Mesenteric fat pad (tissue), 1 donor: ENCODE measurements at places on chromosomes 2 and 18. TPM values are rescaled to one million over a fixed set of nuclear protein-coding genes. Genes with fewer than 3 reads are reported as not detected.

The RETSAT gene
- total RNA-seq, result 554 TPM

DNA sequence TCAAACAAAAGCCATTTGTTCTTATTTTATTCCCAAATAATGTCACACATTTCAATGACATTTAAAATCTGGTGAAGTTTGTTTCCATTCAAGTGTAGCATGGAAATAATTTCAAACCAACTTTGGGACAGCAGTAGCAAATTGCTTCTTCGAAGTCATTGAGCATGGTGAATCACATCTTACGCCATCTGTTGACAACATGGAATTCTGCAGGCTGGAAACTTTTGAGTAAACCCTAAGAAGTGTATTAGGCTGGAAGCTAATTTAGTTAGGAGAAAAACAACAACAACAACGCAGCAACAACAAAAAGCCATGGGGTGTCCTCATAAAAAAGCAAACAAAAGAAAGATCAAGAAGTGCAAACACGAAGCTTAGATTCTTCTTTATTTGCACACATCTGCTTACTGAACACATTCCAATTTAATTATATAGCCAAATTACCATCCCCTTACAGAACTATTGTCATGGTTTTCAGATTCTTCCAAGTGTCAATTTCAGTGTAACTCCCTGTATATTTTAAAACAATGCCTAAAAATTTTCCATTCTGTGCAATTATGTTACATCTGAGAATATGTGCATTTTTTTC, 659.0 kb upstream of the CDH7 start:
- no peak for DNase-seq

DNA sequence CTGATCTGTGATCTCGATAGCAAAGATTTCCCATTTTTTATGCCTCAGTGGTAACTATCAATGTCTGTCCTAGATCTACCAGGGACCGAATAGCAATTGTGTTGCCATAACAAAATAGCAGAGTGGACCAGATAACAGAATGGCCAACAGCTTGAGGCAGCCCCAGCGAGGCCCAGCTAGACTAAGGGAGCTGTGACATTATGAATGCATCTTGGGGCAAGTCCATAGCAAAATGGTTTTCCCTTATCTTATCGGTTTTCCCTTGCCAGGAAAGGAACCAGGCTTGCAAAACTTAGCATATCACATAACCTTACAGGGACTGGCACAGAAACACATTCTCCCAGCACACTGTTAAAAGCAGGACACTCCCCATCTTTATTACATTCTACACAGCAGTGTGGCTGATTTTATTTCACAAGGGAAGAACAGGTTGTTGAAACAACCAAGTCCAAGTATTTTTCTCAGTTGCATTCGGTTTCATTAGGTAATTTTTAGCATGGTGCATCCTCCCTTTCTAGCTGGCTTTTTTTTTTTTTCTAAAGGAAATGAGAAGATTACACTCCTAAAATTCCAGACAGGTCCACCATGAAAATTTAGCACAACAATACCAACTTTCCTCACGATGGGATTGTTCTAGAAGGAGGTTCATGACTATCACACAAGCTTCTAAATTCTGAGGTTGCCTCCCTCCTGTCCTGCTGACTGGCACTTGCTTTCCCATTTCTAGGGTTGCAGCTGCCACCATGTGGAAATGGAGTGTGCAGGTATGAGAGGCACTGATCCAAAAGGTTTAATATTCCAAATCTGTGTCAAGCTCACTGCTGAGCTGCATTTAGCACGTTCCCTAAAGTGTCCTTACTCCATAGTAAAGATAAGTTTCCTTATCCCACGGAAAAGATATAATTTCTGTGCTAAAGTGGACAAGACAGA, 97.0 kb upstream of the SLC35G4 start:
- DNase-seq, result no peak

DNA sequence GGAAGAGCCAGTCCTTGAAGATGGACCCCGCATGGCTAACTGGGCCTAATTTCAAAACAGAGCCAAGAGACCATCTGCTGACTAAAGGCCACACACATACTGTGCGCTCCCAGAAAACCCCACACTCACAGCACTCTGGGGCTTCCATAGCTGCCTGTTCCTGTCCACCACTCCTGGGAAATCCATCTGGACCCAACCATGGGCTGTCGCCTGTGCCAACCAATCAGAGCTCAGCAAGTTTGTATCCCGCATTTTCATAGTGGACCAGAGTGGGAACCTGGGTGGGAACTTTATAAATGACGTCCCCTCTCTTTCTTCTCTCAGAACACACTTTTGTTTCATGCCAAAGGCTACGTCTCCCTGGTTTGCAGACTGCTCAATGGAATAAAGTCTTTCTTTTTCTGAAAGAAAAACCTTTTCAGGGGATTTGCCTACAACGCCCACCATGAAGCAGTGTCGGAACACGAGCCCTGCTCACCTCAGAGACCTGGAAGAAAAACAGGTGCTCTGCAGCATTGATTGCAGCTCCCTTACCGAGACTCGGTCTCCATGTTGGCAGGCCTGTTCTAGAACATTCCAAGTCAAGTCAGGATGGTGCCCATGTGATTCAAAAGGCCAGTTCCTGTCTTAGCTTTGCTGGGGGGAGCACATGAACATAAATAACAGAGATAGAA, 137.2 kb upstream of the GPC1 start:
- peak; percentile 11 for DNase-seq

GRCh38 chr2:117936871-117937428, 76.9 kb downstream of the CCDC93 start:
- no peak for DNase-seq

The ADCYAP1 gene
- 0.55 TPM for total RNA-seq

GRCh38 chr2:119290859-119291587, 67.4 kb downstream of the STEAP3 start:
- DNase-seq, result no peak

DNA sequence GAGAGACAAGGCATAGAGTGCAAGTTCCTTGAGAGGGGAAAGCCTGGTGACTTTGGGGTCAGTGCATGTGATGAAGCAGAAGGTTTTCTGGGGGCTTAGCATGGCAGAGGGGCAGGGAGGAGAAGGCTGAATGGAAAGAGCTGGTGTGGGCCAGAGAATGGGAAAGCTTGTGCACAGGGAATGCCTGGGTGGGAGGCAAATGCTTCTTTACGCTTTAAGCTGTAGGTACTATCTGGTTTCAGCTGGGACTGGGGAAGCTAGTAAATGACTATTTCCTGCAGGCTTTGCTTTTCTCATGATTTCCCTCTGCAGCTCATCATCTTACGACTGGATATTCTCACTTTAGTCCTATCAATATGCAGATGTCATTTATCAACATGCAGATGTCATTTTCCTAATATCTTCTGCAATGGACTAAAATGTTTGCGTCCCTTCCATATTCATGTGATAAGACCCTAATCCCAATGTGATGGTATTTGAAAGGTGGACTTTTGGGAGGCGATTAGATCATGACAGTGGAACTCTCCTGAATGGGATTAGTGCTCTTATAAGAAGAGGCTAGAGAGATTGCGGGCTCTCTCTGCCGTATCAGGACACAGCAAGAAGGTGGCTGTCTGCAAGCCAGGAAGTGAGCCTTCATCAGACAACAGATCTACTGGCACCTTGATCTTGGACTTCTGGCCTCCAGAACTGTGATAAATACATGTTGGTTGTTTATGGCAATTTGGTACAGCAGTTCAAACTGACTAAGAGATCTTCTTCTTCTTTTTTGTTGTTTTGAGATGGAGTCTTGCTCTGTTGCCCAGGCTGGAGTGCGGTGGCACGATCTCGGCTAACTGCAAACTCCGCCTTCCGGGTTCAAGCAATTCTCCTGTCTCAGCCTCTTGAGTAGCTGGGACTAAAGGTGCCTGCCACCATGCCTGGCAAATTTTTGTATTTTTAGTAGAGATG, 50.1 kb downstream of the MYCN start:
- no peak for DNase-seq

DNA sequence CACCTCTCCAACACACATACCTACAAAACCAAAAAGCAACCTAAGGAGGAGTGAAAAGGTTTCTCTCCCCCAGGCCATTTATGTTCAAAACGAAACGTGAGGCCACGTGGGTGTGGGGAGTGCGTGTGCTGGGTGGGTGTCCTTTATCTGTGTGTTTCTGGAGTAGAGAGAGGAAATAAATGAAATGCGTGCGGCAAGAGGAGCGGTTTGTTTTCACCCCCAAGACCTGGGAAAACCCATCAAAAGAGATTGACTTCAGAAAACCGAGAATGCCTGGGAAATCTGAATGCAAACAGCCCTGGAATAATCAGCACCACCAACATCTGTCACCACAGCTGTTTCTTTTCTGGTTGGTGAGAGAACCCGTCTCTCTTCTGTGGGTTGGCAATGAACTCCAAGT, 137.4 kb downstream of the INSIG2 start:
- no peak for DNase-seq

DNA sequence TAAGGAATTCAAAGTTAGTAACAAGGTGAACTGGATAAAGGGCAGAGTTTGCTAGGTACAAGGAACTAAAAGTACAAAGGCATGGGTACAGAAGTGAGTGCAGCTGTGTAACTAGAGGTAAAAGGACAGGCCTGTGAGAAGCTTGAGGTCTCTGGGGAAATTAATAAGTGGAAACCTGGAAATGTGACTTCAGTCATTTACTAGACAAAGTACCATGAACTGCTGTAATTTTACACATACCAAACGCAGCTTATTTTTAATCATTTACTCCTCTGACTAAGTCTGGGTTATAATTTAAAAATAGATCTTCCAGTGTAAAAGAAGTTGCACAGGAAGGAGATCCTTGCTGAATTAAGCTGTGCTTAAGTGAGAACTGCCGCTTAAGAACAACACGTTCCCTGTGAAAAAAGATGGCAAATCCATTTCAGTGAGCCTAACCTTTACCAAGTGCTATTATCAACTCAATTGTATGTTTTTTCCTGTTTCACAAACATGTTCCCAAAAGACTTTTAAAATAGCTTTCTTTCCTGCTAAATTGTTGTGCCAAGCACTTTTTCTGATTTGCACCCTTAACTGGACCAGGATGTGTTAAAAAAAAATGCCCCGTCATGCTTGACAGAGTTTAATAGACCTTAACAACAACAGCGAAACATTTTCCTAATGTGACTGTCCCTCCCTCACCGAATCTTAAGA, 44.3 kb downstream of the CALCRL start:
- DNase-seq, result no peak

- DNase-seq, result no peak
These were observed 1602.4 kb upstream of the CELF4 start for GRCh38 chr18:39167990-39168389.

GRCh38 chr18:30406728-30407127, 635.8 kb downstream of the DSC3 start:
- DNase-seq, result no peak

The QPCT gene
- total RNA-seq, result 5.6 TPM

The AGXT gene
- total RNA-seq, result 0.32 TPM

The NTSR2 gene
- not detected for total RNA-seq

The KCNJ3 gene
- not detected for total RNA-seq

DNA sequence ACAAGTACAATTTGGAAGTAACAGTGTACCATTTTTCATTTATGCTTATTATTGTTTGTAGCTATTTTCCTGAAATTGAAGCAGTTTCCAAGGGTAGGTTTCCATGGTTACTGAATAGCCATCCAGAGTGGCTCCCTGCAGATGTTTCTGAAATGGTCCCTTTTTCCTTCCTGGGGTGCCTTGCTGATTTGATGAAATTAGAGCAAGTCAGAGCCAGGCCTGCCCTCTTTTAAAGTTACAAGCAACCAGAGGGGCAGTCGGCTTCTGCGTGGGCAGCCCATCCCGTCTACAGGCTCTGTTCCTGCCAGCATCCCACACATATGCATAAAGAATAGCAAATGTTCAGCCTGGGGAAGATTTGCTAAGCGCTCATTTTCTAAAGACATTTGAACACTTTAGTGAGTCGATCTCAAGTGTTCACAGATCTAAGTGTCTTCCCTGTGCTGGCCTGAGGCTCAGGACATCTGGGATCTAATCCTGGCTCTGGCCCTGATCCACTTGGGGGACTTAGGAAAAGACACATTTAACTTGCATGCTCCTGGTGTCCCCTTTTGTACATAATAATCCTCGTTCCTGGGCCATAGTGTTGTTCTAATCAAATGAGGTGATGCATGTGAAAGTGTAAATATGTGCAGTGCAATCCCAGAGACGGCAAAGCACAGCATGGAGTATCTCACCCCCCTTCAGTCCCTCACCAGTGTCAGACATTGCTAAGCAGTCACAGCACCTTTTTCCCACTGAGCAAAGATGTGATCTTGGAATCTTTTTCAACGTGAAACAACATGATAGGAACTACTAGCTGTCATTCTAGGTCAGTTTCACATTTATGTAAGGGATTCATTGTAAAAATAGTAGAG, 92.2 kb downstream of the STPG4 start:
- DNase-seq, result no peak

The CIDEA gene
- total RNA-seq, result 138 TPM

- DNase-seq, result no peak
These were observed 82.2 kb downstream of the PLB1 start for GRCh38 chr2:28577791-28578680.

GRCh38 chr2:173984866-173985604, 19.9 kb upstream of the SP3 start:
- DNase-seq, result no peak

- DNase-seq, result peak; percentile 85
These were observed 7.3 kb downstream of the GATA6 start for GRCh38 chr18:22176420-22177326.

The MREG gene
- 5.7 TPM for total RNA-seq

The PDK1 gene
- total RNA-seq, result 14.6 TPM

GRCh38 chr2:111028720-111029119, 92.0 kb upstream of the BCL2L11 start:
- DNase-seq, result no peak

The IMPACT gene
- 33.3 TPM for total RNA-seq

The ALLC gene
- total RNA-seq, result not detected

- no peak for DNase-seq
These were observed 47.2 kb upstream of the LOXHD1 start for GRCh38 chr18:46704189-46704588.

GRCh38 chr2:237576974-237577373, 10.6 kb downstream of the PRLH start:
- no peak for DNase-seq

DNA sequence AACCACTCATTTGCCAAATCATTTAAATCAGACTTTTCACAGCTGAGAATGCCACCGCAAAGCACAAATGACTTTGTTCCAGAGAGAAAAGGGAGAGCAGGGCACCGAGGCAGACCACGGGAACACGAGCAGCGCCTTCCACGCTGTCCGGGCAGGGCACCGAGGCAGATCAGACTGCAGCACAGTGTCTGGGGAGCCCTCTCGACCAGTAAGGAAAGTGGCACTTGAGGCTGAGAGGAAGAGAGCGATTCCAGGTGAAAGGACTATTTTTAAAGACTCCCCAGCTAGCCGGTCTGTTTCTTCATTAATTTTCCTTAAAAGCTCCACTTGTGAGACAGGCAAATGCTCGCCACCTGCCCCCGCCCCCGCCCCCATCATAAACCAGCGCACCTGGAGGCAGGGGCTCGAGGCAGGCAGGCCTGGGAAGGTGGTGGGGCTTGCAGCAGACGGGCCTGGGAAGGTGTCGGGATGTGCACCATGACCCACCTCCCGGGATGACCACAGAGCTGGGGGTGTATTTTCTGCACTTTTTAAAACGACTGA, 80.9 kb upstream of the CTDP1 start:
- DNase-seq, result peak; percentile 43

DNA sequence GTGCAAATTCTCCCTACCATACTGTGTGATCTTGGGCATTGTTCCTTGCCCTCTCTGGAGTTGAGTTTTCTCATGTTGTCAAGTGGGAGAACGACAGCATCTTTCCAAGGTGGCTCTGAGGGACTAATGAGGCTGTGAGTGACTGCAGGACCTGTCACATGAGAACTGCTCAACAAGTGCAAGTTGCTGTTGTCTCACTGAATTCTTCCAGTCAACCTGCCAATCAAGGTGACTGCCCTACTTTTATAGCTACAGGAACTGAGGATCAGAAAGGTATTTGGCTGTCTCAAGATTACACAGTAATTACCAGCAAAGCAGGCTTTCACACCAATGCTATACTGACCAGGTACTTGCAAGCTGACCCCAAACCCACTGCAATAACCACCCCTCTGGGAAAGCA, 137.6 kb downstream of the MTCL1 start:
- no peak for DNase-seq
